ENCODE measurements at places on chromosomes 6 and 20.

DNA sequence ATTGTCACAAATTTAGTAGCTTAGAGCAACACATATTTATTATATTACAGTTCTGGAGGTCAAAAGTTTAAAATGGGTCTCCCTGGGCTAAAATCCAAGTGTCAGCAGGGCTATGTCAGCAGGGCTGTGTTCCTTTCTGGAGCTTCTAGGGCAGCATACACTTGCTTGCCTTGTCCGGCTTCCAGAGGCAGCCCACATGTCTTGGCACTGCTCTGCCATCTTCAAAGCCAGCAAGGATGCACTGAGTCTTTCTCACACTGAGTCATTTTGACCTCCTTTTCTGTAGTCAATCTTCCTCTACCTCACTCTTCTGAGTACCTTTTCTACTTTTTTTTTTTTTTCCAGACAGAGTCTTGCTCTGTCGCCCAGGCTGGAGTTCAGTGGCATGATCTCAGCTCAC lies 39.0 kb downstream of the ADGRF4 start:
- DNase-seq: no peak

DNA sequence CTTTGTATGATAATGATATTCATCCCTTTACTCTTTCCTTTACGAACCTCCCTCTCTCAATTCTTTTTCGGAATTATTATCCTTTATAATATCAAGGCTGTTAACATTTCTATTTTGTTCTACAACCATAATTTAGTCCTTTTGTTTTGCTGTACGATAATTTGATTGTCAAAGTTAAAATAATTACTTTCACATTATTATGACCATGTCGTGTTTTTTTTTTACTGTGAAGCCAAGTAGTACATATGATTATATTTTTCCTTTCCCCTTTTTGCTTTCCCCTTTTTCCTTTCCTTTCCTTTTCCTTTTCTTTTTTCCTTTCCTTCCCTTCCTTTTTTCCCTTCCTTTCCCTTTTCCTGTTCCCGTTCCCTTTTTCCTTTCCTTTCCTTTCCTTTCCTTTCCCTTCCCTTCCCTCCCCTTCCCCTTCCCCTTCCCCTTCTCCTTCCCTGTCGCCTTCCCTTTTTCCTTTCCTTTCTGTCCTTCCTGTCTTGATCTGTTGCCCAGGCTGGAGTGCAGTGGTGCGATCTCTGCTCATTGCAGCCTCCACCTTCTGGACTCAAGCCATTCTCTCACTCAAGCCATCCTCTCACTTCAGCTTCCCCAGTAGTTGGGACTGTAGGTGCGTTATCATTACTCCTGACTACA lies 19.5 kb downstream of the CD2AP start:
- DNase-seq: no peak

DNA sequence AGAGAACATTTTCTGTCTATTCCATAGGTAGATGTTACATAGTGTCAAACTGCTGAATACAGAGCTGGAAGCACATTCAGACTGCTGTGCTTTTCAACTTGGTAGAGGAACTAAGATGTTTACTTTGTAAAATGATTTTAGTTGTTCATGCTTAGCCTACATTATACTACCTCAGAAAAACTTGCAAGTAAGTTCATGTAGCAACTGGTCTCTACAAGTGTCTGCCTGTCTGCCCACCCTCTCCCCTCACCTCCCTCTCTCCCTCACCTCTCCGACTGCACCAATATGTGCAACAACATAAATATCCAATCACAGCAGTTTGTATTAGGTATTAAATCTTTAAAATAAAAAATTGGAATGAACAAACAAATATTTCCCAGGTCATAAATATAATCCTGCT lies 25.3 kb downstream of the ELOVL4 start:
- no peak for DNase-seq

DNA sequence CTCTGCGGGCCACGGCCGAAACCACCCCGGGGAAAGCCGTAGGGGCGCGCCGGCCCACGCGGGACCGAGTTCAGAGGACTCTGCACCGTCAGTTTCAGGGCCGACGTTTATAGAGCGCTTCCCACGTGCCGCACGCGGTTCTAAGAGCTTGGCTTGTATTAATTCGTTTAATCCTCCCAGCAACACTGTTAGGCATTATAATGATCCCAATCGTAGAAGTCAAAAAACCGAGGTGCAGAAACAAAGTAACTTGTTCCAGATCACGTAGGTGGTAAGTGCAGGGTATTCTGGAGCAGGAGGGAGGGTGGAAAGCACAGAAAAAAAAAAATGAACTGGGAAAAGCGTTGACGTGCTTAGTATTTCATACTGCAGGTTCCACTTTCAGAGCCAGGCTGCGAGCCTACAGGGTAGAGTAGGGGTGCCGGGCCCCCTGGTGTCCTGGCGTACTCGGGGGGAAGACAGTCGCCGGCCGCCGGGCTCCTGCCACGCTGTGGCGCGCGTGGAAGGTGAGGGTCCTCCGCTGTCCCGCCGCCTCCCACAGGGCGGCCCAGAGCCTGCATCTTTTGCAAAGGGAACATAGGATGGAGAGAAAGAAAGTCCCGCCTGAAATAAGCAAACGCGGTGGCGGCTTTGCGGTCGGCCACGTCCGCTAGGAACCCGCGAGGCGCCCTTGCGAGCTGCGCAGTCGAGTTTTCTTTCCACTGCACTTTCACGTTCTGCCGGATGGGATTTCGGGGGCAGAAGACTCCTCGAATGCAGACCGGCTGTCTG lies 10.2 kb upstream of the FOXF2 start:
- DNase-seq: no peak

- no peak for DNase-seq
These were observed 63.7 kb downstream of the MKKS start for GRCh38 chr20:10370091-10370887.

- DNase-seq: no peak
These were observed 230.2 kb upstream of the RNF24 start for GRCh38 chr20:4245542-4245941.

GRCh38 chr6:46437671-46438221 lies 53.5 kb downstream of the RCAN2 start:
- DNase-seq: no peak

DNA sequence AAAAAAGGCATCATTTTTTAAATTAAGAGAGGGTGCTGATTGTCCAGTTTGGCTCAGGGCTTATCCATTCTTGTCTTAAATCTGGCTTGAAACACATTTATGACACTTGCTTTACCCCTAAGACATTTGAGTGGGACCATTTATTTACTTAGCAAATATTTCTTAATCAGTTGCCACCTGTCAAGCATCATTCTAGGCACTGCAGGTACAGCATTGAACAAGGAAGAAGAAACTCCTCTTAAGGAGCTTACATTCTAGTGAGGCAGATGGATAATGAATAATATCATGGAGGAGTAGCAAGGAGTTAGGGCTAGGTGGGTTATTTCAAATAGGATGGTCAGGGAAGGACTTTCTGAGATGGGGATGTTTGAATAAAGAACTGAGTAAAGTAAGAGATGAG lies 189.8 kb downstream of the UTRN start:
- DNase-seq: no peak

GRCh38 chr6:11322252-11322885 lies 89.9 kb upstream of the NEDD9 start:
- DNase-seq: no peak

DNA sequence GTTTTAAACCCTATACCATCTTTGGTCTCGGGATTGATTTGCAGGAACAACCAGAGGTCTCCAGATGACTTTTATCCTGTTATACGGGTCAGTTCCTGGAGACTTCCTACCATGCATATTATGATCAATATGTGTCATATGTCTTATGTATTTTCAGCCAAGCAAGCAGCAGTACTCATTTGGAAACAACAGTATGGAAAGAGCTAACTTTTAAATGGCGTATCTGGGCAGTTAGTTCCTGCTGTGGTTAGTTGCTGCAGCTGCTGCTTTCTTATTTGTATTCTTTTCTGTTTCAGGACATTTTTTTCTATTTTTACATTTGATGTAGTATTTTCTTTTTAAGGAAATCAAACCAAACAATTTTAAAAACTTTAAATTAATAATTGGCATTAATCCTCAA lies 207.5 kb downstream of the MANEA start:
- no peak for DNase-seq

- DNase-seq: no peak
These were observed 70.9 kb downstream of the RTN4IP1 start for GRCh38 chr6:106558364-106558763.

DNA sequence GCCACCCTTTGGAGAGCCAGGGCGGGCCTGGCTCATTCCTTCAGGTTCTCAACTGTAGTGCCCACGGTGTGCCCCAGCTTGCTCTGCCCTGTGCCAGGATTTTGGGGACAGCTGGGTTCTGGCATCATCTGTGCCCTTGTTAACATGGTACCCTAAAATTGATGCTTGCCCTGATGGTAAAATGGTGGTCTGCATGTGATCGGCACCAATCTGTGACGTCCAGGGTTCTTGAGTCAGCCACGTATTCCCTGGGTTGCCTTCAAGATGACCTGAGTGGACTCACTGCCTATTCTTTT lies 31.2 kb upstream of the APCDD1L start:
- no peak for DNase-seq

DNA sequence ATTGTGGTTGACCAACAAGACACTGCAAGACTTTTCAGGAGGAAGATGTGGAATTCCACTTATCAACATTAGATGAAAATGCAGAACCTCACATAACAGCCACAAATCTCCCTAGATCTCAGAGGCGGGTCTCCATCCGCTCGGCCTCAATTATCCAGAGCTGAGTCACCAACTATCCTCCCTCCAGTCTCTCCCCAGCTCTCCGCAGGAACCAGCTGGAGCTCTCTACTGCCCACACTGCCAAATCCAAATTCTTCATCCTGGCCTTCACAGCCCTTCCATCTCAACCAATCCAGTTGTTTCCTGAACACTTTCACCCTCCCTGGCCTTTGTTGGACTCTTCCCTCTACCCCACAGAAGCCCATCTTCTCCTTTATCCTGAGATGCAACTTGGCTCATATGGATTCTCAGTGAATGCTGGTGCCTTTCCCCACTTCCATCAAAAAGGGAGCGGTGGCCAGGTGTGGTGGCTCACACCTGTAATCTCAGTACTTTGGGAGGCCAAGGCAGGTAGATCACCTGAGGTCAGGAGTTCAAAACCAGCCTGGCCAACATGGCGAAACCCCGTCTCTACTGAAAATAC lies 3.5 kb upstream of the TGIF2 start:
- no peak for DNase-seq

All from CD4-positive, alpha-beta T cell treated with Interleukin-6 at 100 ng/mL for 8 hours (primary cell).